ENCODE measurements at places on chromosomes 2 and 18.

DNA sequence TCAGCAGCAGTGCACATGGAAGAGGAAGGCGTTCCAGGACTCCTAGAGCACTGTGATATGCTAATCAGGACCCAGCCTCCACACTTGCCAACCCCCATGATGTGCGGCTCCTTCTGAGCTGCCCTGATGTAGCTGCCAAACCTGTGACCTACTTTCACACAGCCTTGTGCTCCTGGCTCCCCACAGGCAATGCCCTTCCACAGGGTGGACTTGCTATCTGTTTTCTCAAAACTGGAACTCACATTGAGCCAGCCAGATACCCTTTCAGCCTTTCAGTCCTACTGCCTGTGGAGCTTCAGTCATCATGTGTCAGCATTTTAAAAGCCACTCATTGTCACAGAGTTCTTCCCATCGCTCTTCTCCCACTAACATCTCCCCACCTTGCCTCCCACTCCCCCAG, 181.6 kb downstream of the AFF3 start:
- no peak for DNase-seq

GRCh38 chr2:157592948-157593347, 35.7 kb downstream of the ACVR1C start:
- peak; percentile 0 for DNase-seq

GRCh38 chr2:112062894-112063293, 7.8 kb downstream of the TMEM87B start:
- DNase-seq: no peak

DNA sequence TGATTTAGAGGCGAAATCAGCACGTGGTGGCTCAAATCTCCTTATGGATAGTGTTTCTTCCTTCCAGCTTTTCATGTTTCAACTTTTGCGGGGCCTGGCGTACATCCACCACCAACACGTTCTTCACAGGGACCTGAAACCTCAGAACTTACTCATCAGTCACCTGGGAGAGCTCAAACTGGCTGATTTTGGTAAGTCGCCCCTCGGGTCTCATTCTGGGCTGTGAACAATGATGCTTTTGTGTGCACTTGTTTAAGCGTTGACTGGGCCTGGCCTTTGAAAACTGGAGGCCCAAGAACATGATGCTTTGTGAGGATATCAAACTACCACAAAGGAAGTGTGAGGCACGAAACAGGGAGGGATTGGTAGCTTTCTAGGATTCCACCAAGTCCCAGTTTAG, 27.4 kb downstream of the CDK15 start:
- no peak for DNase-seq

- no peak for DNase-seq
These were observed 267.8 kb downstream of the DPP10 start for GRCh38 chr2:114709936-114710850.

DNA sequence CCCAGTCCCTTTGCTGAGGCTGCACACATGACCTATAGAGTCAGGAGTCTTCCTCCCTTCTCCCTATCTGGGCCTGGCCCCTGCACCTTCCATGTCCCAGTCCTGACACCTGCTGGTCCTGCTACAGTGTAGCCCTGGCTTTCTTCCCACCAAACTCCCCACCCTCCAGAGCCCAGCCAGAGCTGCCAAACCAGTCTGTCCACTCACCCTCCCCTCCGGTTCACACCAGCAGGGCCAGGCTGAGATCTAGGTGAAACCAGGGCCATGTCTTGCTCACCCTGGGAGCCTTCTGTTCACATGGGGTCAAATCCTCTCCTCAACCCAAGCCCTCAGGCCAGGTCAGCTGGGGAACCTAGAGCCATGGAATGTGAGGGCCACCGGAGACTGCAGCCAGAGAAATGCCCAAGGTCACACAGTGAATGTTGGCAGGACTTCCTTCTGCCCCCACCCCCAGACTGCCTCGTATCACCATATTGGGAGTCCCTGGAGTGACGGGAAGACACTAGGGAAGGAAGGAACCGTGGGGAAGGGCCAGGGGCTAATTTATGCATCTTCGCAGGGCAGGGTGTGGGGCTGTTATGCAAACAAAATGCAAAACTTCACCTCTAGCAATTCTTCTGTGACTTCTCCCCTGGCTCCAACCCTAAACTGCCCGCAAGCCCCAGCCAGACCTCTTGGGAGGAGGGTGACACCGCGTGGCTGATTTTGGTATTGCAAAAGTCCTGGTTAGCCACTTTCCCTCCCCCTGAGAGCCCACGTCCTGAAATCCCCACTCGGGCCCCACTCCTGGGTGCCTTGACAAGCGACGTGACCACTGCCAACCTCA, 14.6 kb downstream of the TNS1 start:
- DNase-seq: peak; percentile 60

- DNase-seq: no peak
These were observed 51.2 kb upstream of the PXDN start for GRCh38 chr2:1795261-1796231.

DNA sequence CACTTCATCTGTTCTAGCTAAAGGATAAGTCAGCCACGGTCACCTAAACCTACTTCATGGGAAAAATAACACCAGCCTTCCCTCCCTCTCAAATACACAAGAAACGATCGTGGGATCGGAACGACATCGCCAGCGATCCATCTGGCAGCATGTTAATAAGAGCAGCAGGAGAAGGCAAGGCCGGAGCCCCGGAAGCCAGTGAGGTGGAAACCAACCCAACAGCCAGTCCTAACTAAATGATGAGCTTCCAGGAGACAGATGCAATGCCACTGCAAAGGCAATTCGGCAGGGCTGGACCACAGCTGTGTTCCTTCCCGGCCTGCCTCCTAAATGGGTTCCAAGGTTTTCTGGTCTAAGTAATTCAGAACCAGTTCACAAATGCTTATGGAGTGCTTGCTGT, 117.5 kb downstream of the TMEM163 start:
- DNase-seq: no peak

DNA sequence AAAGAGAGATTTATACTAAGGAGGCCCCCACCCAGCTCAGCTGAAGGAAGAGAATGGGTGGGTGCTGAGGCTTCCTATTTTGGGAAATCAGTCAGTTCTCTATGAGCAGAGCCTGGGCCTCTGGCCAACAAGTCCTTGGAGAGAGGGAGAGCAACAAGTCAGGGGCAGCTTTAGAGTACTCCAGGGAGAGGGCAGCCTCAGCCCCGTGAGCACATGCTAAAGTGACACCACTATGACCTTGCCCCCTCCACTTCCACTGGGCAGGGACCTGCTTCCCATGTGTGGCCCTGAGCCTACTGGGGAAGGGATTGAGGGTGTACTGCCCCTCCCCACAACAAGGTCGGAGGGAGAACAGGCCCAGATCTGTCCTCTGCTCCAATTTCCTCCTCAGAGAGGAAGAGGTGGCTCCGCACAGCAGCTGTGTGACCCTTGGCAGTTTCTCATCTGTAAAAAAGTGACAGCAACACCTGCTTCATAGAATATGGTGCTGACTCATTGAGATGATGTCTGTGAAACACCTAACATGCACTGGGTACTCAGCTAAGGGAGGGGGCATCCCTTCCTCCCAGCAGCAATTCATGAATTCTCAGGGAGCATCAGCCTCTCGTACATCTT, 72.9 kb downstream of the CLHC1 start:
- DNase-seq: peak; percentile 20

GRCh38 chr2:54545702-54546450, 89.7 kb downstream of the SPTBN1 start:
- no peak for DNase-seq

- no peak for DNase-seq
These were observed 102.4 kb downstream of the COL3A1 start for GRCh38 chr2:189076572-189076971.

- DNase-seq: no peak
These were observed 152.9 kb upstream of the EPAS1 start for GRCh38 chr2:46144133-46144800.

GRCh38 chr18:33735428-33735827, 157.4 kb downstream of the ASXL3 start:
- peak; percentile 32 for DNase-seq

DNA sequence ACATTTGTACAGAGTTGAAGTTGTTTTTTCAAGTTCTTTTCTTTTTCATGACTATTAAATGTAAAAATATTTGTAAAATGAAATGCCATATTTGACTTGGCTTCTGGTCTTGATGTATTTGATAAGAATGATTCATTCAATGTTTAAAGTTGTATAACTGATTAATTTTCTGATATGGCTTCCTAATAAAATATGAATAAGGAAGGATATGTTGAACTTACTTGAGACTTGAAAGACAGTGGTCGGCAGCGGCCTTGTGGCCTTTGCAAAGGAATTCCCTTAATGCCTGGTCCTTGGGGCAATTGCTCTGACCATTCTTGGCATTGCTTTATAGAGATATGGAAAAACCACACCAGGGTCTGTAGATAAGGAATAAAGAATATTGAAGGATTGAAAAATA, 25.9 kb upstream of the TMEM87B start:
- no peak for DNase-seq

- DNase-seq: no peak
These were observed 160.8 kb downstream of the FHOD3 start for GRCh38 chr18:36458306-36458705.

DNA sequence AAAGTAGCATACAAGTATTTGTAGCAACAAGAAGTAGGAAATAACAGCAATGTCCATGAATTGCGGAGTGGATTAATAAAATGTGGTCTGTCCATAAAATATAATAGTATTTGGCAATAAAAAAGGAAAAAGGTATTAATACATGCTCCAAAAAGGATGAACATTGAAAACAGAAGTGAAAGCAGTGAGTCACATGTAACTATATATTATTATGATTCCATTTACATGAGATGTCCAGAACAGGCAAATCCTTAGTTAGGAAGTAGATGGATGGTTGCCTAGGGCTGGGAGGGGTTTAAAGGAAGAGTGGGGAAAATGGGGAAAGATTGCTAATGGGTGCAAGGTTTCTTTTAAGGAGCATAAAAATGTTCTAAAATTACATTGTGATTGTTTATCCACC, 44.5 kb downstream of the CCDC74A start:
- DNase-seq: no peak

DNA sequence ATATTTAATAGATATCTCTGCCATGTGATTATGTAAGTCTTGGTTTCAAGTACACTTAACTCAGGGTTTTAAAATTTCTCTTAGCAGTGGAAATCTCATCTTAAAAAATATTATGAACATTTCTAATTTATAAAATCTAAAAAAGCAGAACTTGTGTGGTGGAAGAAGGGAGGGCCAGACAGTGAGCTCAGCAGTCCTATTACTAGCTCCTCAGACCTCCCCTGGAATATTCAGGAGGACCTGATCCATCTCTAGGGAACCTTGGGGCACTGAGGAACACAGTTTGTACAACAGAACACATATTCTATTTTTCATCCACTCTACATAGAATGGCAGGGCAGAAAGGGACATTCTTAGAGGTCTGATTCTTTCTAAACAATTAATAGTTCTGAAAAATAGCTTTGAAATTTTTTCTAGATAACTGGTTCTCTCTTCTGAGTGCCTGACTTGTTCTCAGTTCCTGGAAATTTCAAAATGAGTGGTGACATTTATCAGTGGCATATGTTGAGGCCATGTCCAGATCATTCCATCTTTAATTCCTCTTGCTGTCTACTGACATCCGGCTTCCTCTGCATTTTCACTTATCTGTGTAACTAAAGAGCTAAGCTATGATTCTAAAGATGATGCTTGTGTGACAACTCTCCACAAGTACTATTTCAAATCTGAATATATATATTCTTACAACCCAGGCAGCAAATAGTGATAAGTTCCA, 8.2 kb upstream of the MAP4K4 start:
- no peak for DNase-seq

- DNase-seq: no peak
These were observed 180.1 kb upstream of the APCDD1 start for GRCh38 chr18:10274301-10274700.

DNA sequence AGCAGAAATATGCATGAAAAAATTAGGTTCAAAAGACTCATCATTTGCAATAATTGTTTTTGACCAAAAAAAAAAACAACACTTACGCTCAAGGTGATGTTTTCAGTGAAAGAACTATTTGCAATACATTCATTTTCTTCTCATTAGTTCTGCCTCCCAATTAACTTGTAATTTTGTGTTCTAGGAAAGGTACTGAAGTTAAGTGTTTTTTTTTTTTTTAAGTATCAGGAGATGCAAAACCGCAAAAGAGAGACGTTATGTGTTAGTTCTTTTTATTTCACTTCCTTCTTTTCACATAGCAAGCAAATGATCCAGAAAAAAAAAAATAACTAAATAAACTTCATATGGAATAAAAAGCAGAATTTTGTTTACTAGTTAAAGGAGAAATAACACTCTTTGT, 735.2 kb upstream of the GCFC2 start:
- no peak for DNase-seq

- no peak for DNase-seq
These were observed 47.3 kb upstream of the PUM2 start for GRCh38 chr2:20397811-20398447.

Measured in COR-L47 (cell line).